Pancreas (tissue), 10 donors: ENCODE measurements at places on chromosomes 16 and 17. TPM values are rescaled to one million over a fixed set of nuclear protein-coding genes. Genes with fewer than 3 reads are reported as not detected.

HS3ST3A1 gene
- total RNA-seq = 1.1 TPM

DPEP2 gene
- total RNA-seq = not detected

CCL3 gene
- total RNA-seq = 2.5 TPM

KIF19 gene
- total RNA-seq = 0.51 TPM

RPRML gene
- total RNA-seq = 0.19 TPM

NHERF1 gene
- total RNA-seq = 70.6 TPM

TMC6 gene
- total RNA-seq = 49.9 TPM

SMG1 gene
- 52.2 TPM for total RNA-seq

BCAR1 gene
- total RNA-seq = 54.8 TPM
